ENCODE measurements at places on chromosomes 3 and 15. TPM values are rescaled to one million over a fixed set of nuclear protein-coding genes. Genes with fewer than 3 reads are reported as not detected.

GPR62 gene
- total RNA-seq: not detected

TRPC1 gene
- 10.0 TPM for total RNA-seq

CHRNA5 gene
- total RNA-seq: 3.8 TPM

ANKDD1A gene
- 0.47 TPM for total RNA-seq

GPR149 gene
- total RNA-seq: not detected

STAB1 gene
- total RNA-seq: under 0.01 TPM

MORF4L1 gene
- 181 TPM for total RNA-seq

SLC30A4 gene
- 1.7 TPM for total RNA-seq

P2RY14 gene
- total RNA-seq: not detected
